ENCODE measurements at places on chromosomes 4 and X. TPM values are rescaled to one million over a fixed set of nuclear protein-coding genes. Genes with fewer than 3 reads are reported as not detected.

DNA sequence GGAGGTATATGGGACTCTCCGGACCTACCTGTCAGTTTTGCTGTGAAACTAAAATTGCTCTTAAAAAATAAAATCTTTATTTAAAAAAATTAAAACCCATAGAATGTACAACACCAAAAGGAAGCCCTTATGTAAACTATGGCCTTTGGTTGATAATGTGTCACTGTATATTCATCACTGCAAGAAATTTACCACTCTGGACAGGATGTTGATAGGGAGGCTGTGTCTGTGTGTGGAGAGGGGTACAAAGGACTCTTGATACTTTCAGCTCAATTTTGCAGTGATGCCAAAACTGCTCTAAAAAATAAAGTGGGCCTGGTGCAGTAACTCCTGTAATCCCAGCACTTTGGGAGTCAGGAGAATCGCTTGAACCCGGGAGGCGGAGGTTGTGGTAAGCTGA lies 2.9 kb upstream of the ZMYM3 start:
- no peak overlapping the region for H3K27ac ChIP-seq
- DNase-seq = no peak
- H3K36me3 ChIP-seq = no peaks in the 10 kb centered on the region
- H3K4me3 ChIP-seq = no peak overlapping the region
- H3K4me1 ChIP-seq = no peaks in the 10 kb centered on the region

DNA sequence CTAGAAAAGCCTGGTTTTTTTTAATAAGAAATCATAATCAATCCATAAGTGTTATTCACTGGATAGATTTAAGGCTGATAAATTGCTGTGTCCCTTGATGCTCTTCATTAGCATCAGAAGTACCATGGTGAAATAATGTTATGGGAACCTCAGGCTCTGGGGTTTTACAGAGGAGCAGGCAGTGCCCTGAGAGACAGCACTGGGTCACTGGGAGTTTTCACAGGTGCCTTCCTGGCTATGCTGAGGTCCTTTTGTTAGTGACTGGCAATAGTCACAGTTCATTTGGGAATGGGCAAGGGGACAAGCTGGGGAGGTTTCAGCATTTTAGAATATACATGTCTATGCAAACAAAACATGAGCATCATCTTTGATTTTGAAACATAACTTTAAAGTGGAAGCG lies 38.6 kb downstream of the ANK2 start:
- H3K36me3 ChIP-seq = no peaks in the 10 kb centered on the region
- no peak overlapping the region for H3K27ac ChIP-seq
- no peaks in the 10 kb centered on the region for H3K4me1 ChIP-seq
- H3K27me3 ChIP-seq = no peaks in the 10 kb centered on the region

- H3K27ac ChIP-seq = no peak overlapping the region
- no peak for DNase-seq
- no peaks in the 10 kb centered on the region for H3K4me1 ChIP-seq
- no peaks in the 10 kb centered on the region for H3K27me3 ChIP-seq
- H3K4me3 ChIP-seq = no peak overlapping the region
- H3K36me3 ChIP-seq = no peaks in the 10 kb centered on the region
Observed at GRCh38 chr4:2151544-2151943, 90.4 kb downstream of the HAUS3 start.

The PROM1 gene
- 0.51 TPM for total RNA-seq

The ZMAT1 gene
- 8.4 TPM for total RNA-seq

GRCh38 chrX:65406532-65406931 lies 128.1 kb downstream of the LAS1L start:
- no peaks in the 10 kb centered on the region for H3K4me1 ChIP-seq
- no peaks in the 10 kb centered on the region for H3K36me3 ChIP-seq
- H3K27ac ChIP-seq = no peak overlapping the region
- no peaks in the 10 kb centered on the region for H3K27me3 ChIP-seq
- no peak overlapping the region for H3K4me3 ChIP-seq

The ART3 gene
- total RNA-seq = not detected

DNA sequence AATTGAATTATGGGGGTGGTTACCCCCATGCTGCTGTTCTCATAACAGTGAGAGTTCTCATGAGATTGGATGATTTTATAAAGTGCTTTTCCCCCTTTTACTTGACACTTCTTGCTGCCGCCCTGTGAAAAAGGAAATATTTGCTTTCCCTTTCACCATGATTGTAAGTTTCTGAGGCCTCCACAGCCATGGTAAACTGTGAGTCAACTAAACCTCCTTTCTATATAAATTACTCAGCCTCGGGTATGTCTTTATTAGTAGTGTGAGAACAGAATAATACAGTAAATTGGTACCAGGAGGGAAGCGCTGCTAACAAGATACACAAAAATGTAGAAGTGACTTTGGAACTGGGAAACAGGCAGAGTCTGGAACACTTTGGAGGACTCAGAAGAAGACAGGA lies 1070.8 kb downstream of the FAM133A start:
- DNase-seq = no peak
- H3K4me1 ChIP-seq = no peaks in the 10 kb centered on the region
- H3K27ac ChIP-seq = no peak overlapping the region
- H3K36me3 ChIP-seq = no peaks in the 10 kb centered on the region
- H3K27me3 ChIP-seq = no peaks in the 10 kb centered on the region

DNA sequence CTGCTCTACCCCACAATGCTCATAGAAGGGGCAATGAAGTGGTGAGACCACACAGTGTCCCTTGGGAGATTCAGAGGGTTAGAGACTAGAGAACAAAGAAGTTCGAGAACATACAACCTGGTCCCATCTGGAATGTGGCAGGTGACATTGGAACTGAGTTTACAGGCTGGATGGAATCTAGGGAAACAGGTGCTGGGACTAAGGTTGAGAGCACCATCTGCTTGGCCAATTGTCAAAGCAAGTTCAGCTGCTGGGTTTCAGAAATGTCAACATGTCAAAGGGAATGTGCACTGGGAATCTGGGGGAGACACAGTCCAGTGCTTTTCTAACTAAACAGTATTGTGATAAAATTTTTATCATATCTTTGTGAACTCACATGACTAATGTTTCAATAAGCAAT lies 15.9 kb upstream of the FAM13A start:
- H3K4me3 ChIP-seq = no peak overlapping the region
- H3K36me3 ChIP-seq = no peaks in the 10 kb centered on the region
- H3K27me3 ChIP-seq = no peaks in the 10 kb centered on the region
- H3K27ac ChIP-seq = no peak overlapping the region
- H3K4me1 ChIP-seq = no peaks in the 10 kb centered on the region
- DNase-seq = no peak

DNA sequence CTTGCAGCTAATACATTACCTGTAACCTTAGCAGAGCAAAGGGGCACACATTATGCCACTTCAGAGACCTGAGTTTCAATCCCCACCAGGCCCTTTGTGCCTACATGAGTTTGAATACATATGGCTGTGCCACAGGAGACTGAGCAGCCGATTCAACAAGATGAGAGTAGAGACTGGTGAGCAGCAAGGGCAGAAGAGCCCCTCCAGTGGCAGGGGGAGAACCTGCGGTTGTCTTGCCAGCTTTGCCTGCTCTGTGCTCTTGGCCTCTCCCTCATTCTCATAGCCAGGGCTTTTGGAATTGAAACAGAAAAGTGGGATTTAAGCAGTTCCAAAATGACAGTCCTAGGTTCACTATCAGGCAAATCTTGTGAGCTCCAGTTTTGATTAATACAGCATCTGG lies 52.3 kb upstream of the CLNK start:
- H3K27me3 ChIP-seq = no peaks in the 10 kb centered on the region
- DNase-seq = no peak
- H3K4me3 ChIP-seq = no peak overlapping the region

DNA sequence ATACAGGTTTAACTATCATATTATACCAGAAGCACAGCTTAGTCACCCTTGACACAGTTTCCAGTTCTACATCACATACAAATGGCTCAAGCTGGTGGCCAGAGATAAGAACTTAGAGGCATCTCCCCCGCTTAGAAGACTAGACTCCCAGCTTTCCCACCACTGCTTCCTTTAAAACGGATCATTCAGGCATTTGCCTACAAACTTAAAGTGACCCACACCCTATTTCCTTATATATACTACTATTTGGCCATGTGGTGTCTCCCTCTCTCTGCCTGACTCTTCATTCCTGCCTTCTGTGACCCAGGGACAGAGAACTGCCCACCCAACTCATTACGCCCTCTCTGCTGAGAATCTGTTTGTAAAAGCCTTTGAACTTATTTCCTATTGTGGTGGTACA lies 781.2 kb upstream of the DIAPH2 start:
- DNase-seq = no peak
- H3K27ac ChIP-seq = no peak overlapping the region
- no peaks in the 10 kb centered on the region for H3K36me3 ChIP-seq
- H3K4me3 ChIP-seq = no peak overlapping the region
- H3K4me1 ChIP-seq = no peaks in the 10 kb centered on the region
- no peaks in the 10 kb centered on the region for H3K27me3 ChIP-seq

DNA sequence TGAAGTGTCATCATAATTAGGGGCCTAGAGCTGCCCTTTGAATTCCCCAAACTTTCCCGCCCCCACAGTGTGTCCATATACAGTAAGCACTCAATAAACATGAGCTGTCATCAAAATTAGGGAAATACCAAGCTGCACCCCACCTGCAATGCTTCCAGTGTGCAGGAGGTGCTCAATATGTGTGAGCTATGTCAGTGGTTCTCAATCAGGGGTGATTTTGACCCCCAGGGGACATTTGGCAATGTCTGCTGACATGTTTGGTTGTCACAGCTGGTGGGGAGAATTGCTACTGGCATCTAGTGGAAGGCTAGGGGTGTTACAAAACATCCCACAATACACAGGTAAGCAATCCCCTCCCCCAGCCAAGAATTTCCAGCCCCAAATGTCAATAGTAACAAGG lies 748 bp downstream of the CFP start:
- no peak overlapping the region for H3K27ac ChIP-seq
- no peaks in the 10 kb centered on the region for H3K36me3 ChIP-seq
- no peak overlapping the region for H3K4me3 ChIP-seq
- H3K27me3 ChIP-seq = no peaks in the 10 kb centered on the region
- H3K4me1 ChIP-seq = no peaks in the 10 kb centered on the region

DNA sequence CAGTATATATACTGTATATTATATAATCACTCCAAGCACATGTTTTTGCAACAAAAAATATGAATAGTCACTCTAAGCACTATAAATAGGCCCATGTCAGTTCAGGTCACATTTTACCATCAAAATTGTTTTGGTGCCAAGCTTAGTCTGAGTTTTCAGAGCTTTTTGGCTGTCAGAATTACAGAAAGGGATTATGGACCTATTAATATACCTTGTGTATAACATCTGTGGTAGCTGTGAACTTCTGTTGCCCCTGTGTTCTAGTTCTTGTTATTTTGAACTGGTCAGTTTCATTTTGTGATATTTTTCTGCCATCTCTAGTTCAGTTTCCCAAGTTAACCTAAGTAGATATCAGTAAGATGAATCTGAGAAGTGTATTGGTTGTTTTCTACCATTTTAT lies 22.9 kb downstream of the EXOC1 start:
- no peaks in the 10 kb centered on the region for H3K27me3 ChIP-seq
- DNase-seq = no peak
- H3K27ac ChIP-seq = no peak overlapping the region
- H3K4me3 ChIP-seq = no peak overlapping the region
- H3K36me3 ChIP-seq = no peaks in the 10 kb centered on the region

The RTL5 gene
- 23.3 TPM for total RNA-seq

The CXXC4 gene
- 2.4 TPM for total RNA-seq

The ZNF711 gene
- 0.51 TPM for total RNA-seq

DNA sequence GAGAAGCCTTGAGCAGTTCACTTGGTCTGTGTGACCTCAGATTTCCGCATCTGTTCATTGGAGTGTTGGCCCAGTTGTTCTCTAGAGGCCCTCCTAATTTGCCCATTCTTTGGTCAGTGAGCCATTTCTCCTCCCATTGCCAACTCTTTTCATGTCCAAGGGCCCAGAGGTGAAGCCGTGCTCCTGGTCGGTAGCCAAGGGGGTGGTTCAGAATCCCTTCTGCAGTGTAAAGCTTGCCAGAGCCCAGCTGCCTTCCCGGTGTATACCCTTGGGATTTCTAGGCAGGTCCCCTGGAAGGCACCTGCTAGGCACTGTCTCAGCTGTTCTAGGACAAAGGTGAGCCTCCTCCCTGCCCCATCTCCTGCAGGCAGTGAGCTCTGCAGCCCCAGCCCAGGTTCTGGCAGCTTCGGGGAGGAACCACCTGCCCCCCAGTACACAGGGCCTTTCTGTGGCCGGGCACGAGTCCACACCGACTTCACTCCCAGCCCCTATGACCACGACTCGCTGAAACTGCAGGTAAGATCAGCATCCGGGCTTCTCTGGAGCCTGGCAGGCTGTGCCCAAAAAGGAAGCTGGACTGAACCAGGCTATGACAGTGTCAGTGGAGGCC lies 12.3 kb downstream of the SASH3 start:
- DNase-seq = no peak
- no peak overlapping the region for H3K27ac ChIP-seq

The FMR1NB gene
- total RNA-seq = not detected

Measured in uterus (tissue), 4 donors.